ENCODE measurements at places on chromosomes 12 and 14.
A peak's percentile ranks its signal among the peaks of the same experiment; 100 is the strongest.

DNA sequence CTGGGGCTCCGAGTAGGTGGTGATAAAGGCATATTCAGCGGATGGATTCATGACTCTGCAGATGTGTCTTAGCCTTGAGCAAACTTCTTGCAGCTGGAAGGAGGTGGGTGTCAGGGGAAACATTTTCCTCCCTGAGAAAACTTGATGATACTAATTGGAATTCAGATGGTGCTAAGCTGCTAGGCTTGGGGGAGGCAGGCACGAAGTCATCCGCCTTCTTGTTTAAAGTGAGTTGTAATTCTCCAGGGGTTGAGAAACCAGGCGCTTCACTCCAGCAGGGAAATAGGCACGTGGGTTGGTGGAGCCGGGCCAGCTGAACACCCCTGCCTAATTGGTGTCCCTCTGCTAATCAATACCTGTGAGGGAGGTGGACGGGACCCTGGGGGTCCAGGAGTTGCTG lies 48.9 kb upstream of the FAM181A start:
- DNase-seq: no peak

DNA sequence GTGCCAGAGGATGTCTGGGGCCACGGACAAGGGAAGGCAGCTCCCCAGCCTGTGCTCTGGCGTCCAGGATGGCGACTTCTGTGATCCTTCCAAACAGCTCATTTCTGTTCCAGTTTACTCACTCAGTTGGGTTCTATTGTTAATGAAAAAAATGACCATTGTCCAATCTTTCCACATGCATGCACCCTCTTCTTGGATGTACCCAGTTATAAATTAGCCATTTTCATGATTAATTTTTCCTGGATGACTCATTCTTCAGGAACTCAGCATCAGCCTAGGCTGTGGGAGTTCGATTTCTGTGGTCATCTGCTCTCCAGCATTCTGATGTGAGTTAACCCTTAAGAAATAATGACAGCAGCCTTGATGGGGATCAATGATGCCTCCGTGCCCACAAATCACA lies 926.8 kb downstream of the BCL11B start:
- no peak for DNase-seq

- DNase-seq: no peak
Observed at GRCh38 chr12:65881965-65882413, 57.7 kb downstream of the HMGA2 start.

DNA sequence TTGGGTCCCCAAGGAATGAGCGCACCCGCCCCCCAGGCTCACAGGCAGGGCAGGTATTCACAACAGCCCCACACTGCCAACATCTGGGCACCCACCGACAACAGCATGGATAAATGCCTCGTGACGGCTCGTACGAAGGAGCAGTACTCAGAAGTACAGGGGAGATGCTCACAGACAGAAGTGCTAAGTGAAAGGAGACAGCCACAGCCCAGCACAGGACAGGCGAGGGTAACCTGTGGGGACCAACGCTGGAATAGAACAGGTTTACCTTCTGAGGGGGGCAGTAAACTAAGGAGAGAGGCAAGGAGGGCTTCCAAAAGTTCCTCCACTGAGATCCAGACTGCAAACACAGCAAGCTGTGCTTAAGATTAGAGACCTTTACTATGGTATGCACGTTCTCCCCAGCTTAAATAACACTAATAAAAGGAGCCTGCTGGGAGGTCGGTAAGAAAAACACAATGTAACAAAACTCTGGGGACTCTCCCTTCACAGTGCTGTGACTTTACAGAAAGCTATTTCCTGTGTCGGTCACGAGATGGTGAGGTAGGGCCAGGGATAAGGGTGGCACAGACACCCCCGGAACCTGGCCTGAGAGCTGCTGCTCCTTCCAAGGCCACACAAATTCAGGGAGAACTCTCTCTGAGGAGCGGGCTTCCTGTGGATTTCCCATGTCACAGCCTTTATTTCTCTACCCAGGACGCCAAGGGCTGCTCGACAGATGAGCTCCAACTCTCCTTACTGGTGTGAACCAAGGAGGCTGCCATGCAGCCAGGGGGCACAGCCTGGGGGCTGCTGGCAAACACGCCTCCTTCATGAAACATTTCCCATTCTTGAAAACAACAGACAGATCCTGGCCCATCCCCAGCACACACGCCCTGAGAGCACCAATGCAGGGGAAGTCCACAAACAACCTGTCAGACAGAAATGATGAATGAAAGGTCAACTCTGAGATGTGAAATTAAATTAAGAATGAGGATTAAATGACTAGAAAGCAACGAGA lies 26.3 kb downstream of the SLC15A4 start:
- DNase-seq: no peak

- peak; percentile 71 for DNase-seq
Observed at GRCh38 chr14:55103005-55103640, 25.9 kb upstream of the LGALS3 start.

DNA sequence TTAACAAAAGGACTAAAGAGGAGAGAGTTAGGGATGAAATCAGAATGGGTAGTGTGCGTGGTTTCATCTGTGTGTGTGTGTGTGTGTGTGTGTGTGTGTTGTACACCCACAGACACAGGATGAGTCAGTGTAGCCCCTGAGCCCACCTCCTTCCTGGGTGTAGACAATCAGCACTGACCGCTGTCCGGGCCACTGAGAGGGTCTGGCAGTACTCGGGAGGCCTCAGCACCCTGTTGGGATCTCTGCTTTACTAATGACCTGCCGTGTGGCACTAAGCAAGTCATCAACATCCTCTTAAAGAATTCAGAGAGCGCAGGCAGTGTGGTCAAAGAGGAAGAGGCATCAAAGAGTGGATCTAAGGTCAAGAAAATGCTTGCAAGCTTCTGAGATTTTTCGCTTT lies 112.6 kb downstream of the PRMT8 start:
- DNase-seq: no peak

- DNase-seq: no peak
Observed at GRCh38 chr12:66352197-66352596, 49.9 kb downstream of the HELB start.

GRCh38 chr12:46480316-46480715 lies 107.7 kb upstream of the SLC38A2 start:
- DNase-seq: no peak

- no peak for DNase-seq
Observed at GRCh38 chr14:104212206-104213095, 74.1 kb downstream of the KIF26A start.

DNA sequence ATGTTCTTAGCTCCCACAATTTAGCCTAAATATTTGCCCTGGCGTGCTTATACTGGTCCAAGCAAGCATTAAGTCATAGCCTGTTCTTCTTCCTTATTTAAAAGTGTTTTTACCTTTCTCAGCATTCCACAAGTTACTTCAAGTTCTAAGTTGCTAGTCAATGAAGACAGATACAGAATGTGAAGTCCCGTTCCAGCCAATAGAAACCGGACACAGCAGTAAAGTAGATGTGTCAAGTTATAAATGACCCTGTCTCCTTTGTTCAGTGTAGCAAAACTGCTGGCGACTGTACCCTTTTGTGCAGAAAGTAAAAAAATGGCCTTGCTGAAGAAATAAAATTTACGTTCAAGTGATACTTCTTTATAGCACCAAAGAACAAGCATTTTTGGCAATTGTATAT lies 3.9 kb downstream of the SNAPC1 start:
- DNase-seq: no peak

- no peak for DNase-seq
Observed at GRCh38 chr14:54396183-54396492, 669 bp upstream of the CDKN3 start.

DNA sequence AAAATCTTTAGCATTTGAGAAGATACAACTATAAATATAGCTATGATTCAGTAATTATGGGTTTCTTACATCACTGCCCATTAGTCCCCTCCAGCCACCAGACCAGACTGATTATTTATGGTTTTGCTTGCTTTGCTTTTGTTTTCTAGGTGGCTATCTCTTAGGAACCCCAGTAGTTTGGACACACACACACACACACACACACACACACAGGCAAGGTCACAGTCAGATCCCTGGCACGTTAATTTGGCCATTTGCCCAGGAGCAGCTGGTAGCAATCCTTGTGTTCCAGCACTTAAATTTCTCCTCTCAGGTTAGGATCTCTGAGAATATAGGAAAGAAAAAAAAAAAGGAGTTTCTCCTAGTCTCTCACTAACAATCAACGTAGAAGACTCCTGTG lies 90.2 kb upstream of the RESF1 start:
- DNase-seq: no peak

DNA sequence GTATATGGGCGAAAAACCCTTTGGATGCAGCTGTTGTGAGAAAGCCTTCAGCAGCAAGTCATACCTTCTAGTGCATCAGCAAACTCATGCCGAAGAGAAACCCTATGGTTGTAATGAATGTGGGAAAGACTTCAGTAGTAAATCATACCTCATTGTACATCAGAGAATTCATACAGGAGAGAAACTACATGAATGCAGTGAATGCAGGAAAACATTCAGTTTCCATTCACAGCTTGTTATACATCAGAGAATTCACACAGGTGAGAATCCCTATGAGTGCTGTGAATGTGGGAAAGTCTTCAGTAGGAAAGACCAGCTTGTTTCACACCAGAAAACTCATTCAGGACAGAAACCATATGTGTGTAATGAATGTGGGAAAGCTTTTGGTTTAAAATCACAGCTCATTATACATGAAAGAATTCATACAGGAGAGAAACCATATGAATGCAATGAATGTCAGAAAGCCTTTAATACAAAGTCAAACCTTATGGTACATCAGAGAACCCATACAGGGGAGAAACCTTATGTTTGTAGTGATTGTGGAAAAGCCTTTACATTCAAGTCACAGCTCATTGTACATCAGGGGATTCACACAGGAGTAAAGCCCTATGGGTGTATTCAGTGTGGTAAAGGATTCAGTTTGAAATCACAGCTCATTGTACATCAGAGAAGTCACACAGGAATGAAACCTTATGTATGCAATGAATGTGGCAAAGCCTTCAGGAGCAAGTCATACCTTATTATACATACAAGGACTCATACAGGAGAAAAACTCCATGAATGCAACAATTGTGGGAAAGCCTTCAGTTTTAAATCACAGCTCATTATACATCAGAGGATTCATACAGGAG lies 21.4 kb downstream of the ZNF268 start:
- DNase-seq: no peak

GRCh38 chr12:12185414-12185813 lies 81.4 kb downstream of the LRP6 start:
- DNase-seq: no peak

GRCh38 chr14:77488558-77488957 lies 10.1 kb downstream of the ISM2 start:
- DNase-seq: no peak

- no peak for DNase-seq
Observed at GRCh38 chr12:69269736-69270135, 30.4 kb downstream of the CPSF6 start.

- no peak for DNase-seq
Observed at GRCh38 chr12:111100554-111100953, 180.2 kb upstream of the MYL2 start.

DNA sequence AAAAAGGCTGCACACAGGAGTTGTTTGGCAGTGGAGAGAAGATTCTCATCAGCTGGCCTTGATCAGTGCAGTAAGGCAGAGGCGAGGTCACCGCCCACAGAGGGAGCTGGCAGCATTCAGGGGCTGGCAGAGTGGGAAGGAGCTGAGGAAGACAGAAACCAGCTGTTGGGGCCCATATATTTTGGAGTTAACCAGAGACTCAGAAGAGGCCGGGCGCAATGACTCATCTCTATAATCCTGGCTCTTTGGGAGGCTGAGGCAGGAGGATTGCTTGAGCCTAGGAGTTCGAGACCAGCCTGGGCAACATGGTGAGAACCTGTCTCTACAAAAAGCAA lies 17.7 kb downstream of the SMCO2 start:
- DNase-seq: peak; percentile 42

DNA sequence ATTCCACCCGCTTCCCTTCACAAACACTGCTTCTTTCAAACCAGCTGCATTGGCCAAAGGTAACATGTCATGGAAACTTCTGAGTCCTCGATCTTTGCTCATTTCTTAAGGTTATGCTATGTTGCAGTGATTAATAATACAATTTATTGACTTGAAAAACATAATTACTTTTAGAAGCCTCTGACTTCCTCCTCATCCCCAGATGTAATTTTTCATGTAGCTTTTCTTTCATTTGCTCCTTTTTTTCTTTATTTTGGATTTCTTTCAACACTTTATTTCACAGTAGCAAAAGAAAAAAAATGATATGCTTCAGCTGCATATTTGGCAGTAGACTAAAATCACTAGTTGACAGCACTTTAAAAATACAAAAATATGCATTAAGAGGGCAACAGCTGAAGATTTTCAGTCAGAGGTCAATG lies 116.2 kb downstream of the LRRIQ1 start:
- DNase-seq: no peak

DNA sequence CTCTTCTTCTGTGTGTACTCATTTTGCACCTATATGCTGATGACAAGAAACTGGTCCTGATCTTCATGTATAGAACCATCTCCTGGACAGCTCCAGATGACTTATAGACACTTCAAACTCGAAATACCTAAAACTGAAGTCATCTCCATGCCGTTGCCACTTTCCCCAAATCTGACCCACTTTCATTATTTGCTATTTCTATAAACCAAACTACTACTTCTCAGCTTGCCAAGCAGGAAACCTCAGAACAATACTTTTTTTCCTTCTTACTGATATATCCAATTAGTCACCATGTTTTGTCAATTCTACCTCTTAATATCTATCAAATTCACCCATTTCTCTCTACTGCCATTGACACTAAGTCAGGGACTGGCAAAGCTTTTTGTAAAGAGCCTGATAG lies 14.8 kb downstream of the SGPP1 start:
- no peak for DNase-seq

GRCh38 chr14:73369428-73369827 lies 88.9 kb downstream of the NUMB start:
- no peak for DNase-seq

GRCh38 chr12:97801471-97802059 lies 339.0 kb downstream of the RMST start:
- DNase-seq: no peak

GRCh38 chr12:58787021-58787760 lies 133.1 kb downstream of the LRIG3 start:
- DNase-seq: no peak

DNA sequence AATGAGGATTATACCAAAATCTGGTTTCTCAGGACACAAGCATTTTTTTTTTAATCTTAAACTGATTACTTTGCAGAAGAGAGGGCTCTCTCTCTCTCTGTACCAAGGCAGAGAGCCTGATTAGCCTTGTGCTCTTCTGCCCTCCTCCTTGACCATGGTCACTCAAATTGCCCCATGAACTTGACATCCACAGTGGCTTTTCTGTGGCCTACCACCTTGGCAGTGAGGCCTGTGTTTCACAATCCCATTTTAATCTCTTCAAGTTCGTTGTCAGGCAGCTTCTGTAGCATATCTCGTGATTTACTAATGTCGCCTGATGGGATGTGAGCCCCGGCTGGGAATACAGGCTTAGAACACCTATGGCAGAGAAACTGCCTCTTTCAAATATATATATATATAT lies 30.7 kb upstream of the PWP1 start:
- no peak for DNase-seq

Data from stimulated activated CD8-positive, alpha-beta memory T cell treated with anti-CD3 and anti-CD28 coated beads, Interleukin-4, amount 100 ng/mL, for 48 hours (primary cell).